ENCODE measurements at places on chromosomes 1 and 21.

DNA sequence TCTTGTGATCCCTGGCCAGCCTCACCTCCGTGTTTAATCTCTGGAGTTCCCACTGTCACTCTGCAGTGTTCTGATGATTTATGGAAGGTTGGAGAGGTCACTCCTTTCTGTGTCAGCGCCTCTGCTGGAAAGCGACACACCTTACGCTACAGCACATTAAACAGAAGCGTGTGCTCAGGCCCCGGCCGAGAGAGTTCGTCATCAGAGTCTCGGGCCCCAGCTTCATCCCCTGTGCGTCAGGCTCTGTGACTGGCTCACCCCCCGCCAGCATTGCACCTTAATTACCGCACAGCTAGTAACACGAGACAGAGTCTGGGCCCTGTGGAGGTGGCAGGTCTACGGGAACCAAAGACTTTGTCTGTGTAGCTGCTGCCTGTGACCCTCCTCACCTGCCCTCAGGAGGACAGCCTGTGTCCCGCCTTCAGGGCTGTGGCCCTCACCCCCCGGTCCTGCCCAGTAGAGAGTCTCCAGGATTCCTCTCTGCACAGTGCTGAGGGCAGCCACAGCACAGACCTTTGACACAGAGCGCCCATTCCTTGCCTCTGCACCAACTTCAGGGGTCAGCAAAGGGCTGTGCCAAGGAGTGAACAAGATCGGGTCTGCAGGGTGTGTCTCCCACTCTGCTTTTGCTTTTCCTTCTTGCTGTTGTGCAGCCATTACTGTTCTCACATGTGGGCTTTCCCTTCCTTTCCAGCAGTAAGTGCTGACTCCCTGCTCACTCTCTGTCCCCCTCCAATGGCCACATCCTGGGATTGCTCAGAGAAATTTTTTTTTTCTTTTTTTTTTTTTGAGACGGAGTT, 157.6 kb downstream of the PGBD5 start:
- peak; percentile 62 for DNase-seq

DNA sequence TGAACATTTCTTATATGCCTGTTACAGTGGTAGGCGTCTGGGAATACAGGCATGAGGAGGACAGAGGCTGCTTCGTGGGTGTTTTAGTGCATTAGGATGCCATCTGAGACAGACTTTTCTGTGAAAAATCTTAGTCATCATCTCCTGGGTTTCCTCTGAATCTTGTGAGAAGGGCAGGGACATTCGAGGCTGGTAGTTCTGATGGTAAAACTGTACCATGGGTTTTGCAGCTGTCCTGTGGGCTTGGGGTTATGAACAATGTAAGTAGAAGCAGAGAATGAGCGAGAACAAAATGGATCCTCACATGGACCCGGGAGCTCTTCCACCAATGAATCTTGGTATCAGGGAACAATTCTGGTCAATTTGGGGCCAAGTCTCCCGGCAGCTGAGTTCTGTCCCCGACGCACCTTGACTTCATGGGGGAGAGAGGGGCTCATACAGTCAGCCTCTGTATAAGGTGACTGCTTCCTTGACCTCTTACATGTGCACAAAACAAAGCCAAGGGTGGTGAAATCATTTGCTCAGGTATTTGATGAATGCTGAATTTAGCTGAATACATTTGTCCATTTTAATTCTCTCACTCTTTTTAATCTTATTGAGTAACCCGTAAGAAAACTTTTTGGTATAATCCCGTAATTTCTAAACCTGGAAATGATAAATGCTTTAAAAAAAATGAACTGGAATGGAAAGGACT, 63.6 kb upstream of the ERRFI1 start:
- DNase-seq, result no peak

- DNase-seq, result no peak
Measured at GRCh38 chr1:6907201-6907600, 121.9 kb downstream of the CAMTA1 start.

DNA sequence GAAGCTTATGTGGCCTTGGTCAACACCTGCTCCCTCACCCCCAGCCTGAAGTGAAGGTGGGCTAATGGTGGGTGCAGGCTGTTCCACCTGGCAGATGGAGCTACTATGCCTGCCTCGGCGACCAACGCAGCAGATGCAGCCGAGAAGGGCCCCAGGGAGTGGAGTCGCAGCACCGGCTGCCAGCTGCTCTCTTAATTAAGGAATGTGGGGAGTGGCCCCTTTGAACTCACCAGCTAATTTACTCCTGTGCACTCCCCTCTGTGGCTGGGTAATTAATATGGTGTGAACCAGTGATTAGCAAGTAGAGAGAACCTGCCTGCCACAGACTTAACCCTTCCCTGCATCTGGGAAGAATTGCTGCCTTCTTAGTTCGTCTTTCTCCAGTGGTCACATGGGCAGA, 3.3 kb upstream of the SLAMF8 start:
- no peak for DNase-seq
